ENCODE measurements at places on chromosomes 1 and 21. TPM values are rescaled to one million over a fixed set of nuclear protein-coding genes. Genes with fewer than 3 reads are reported as not detected.

PLA2G5 gene
- total RNA-seq, result not detected

MX2 gene
- total RNA-seq, result 103 TPM

DNA sequence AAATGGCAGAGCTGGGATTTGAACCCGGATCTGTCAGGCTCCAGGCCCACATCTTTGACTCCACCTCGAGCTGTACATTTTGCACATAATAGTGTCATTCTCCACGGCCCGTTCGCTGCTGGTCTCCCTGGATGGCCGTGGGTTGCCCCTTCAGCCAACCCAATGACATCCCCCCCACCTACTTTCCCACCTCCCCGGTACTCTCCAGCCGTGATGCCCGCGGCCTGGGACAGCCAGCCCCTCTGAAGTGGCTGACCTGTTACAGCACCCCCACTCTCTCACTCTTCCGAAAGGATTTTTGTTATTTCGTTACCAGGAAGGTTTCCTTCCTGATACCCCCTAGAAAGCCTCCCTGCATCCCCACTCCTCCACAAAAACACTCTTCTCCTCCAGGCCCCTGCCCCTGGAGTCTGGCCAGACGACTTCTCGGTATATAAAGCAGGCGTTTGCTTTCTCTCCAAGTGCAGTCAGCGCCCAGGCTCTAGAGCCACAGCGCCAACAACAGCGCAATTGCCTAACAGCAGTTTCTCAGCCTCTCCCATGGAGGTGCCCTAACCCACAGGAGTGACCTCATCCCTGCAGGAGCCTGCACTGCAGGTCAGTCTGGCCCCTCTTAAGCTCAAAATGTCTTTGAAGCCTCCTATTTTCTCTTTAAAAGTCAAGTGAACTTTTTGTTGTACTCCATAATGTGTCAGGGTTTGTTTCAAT, 14.5 kb upstream of the GJB5 start:
- no peak for DNase-seq
- no peak overlapping the region for H3K27ac ChIP-seq
- H3K36me3 ChIP-seq, result no peaks in the 10 kb centered on the region
- H3K4me1 ChIP-seq, result no peaks in the 10 kb centered on the region

DNA sequence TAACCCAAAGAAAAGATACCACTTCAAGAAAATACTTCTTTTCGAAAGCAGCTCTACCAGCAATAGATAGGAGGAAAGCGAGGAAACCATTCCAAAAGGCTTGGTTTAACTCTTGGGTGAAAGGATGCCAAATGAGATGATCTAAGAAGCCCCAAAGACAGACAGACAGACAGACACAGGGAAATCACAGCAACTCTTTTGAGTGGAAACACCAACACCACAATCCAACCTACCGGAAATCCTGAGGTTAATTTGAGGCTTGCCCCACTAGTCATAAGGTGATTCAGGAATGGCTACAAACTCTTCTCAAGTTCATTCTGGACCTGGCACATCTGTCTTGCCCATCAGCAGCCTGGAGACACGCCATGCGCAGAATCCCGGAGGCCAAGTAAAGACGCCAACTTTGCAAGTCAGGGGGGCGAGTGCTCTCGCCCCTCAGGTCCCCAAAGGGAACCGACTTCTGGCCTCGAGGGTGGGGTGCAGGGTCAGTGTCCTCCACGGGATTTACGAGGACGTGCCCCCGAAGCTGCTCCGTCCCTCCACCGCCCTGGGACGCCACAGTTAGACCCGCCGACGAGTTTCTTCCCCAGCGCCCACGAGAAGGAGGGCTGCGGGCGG, 778 bp downstream of the EVI5 start:
- peaks cover 14% of the 10 kb centered on the region for H3K4me1 ChIP-seq
- H3K4me3 ChIP-seq, result peak overlapping the region; percentile 33
- H3K36me3 ChIP-seq, result no peaks in the 10 kb centered on the region
- peaks cover 85% of the 10 kb centered on the region for H3K27me3 ChIP-seq
- no peak overlapping the region for H3K27ac ChIP-seq

DNA sequence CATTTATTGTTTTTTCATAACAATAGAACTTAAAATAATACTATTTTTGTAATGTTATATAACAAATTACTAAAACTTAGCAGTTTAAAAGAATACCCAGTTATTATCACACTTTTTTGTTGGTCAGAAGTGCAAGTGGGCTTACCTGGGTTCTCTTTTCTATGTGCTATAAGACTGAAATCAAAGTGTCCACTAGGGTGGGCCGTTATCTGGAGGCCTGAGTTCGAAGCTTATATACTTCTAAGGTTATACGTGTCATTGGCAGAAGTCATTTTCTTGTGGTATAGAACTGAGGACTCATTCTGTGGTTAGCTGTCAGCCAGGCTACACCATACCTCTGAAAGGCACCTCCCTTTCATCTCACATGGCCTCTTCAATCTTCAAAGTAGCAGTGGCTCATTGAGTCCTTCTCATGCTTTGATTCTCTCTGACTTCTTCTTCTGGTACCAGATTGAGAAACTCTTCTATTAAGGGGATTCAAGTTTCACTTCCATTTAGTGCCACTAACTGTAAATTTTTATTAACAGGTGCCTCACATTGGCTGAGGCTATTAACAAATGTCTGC, 414.3 kb downstream of the AMY1C start:
- DNase-seq, result no peak
- H3K27ac ChIP-seq, result no peak overlapping the region
- no peaks in the 10 kb centered on the region for H3K36me3 ChIP-seq
- H3K4me3 ChIP-seq, result no peak overlapping the region

All from activated naive CD8-positive, alpha-beta T cell treated with anti-CD3 and anti-CD28 coated beads, Interleukin-2, amount 10 ng/mL, durations not matched to agents 7 days and 5 days (primary cell).